Transverse colon (tissue), 4 donors: ENCODE measurements at places on chromosomes 3 and 15.

- H3K27ac ChIP-seq, result peak overlapping the region; percentile 39
- H3K36me3 ChIP-seq, result peaks cover 44% of the 10 kb centered on the region
- DNase-seq, result no peak
- no peaks in the 10 kb centered on the region for H3K27me3 ChIP-seq
- peaks cover 21% of the 10 kb centered on the region for H3K4me1 ChIP-seq
- H3K4me3 ChIP-seq, result no peak overlapping the region
These were observed 7.9 kb downstream of the ARRDC4 start for GRCh38 chr15:97968380-97968779.

GRCh38 chr15:35986191-35986721, 440.3 kb upstream of the DPH6 start:
- H3K27me3 ChIP-seq, result no peaks in the 10 kb centered on the region
- no peaks in the 10 kb centered on the region for H3K36me3 ChIP-seq

GRCh38 chr3:140091143-140091542, 156.2 kb downstream of the CLSTN2 start:
- H3K27me3 ChIP-seq, result no peaks in the 10 kb centered on the region
- no peak overlapping the region for H3K4me3 ChIP-seq
- H3K4me1 ChIP-seq, result peaks cover 7% of the 10 kb centered on the region

- H3K27ac ChIP-seq, result no peak overlapping the region
- DNase-seq, result no peak
- H3K36me3 ChIP-seq, result no peaks in the 10 kb centered on the region
- H3K4me3 ChIP-seq, result no peak overlapping the region
- H3K27me3 ChIP-seq, result no peaks in the 10 kb centered on the region
These were observed 186.7 kb downstream of the SSR3 start for GRCh38 chr3:156368189-156368588.

GRCh38 chr3:155481089-155481488, 187.6 kb upstream of the STRIT1 start:
- no peak overlapping the region for H3K4me3 ChIP-seq
- no peaks in the 10 kb centered on the region for H3K4me1 ChIP-seq
- no peak for DNase-seq
- H3K36me3 ChIP-seq, result no peaks in the 10 kb centered on the region

- no peak for DNase-seq
- H3K4me3 ChIP-seq, result no peak overlapping the region
- no peaks in the 10 kb centered on the region for H3K27me3 ChIP-seq
- no peaks in the 10 kb centered on the region for H3K4me1 ChIP-seq
- H3K36me3 ChIP-seq, result no peaks in the 10 kb centered on the region
These were observed 142.2 kb upstream of the MRPS22 start for GRCh38 chr3:139201446-139202225.

DNA sequence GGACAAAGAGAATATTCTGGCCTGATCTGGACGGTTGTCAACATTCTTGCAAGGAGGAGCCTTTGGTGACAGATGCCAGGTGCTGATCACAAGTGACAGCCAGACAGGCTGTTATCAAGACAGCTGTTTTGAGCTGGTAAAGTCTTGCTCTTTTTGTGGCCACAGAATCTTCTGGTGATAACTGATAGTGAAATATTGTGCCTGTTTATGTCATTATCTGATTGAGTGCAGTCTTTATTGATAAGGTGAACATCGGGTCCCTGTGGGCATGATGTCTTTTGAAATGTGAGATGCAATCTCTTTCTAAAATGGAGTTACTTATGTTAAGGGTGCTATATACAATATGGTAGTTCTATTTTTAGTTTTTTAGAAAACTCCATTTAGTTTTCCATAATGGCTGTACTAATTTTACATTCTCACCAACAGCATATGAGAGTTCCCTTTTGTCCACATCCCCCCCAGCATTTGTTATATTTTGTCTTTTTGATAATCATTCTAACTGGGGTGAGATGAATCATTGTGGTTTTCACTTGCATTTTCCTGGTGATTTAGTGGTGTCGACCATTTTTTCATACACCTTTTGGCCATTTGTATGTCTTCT, 10.7 kb downstream of the CEP63 start:
- no peak for DNase-seq
- H3K27ac ChIP-seq, result no peak overlapping the region
- H3K4me1 ChIP-seq, result no peaks in the 10 kb centered on the region
- peaks cover 8% of the 10 kb centered on the region for H3K36me3 ChIP-seq

- H3K4me3 ChIP-seq, result no peak overlapping the region
- H3K27ac ChIP-seq, result no peak overlapping the region
- DNase-seq, result no peak
- no peaks in the 10 kb centered on the region for H3K36me3 ChIP-seq
- peaks cover 6% of the 10 kb centered on the region for H3K27me3 ChIP-seq
These were observed 76.6 kb downstream of the ETV5 start for GRCh38 chr3:186032321-186032720.

- H3K27ac ChIP-seq, result peak overlapping the region; percentile 98
- peaks cover 99% of the 10 kb centered on the region for H3K27me3 ChIP-seq
- no peaks in the 10 kb centered on the region for H3K4me1 ChIP-seq
- H3K4me3 ChIP-seq, result no peak overlapping the region
- no peaks in the 10 kb centered on the region for H3K36me3 ChIP-seq
These were observed 5.5 kb upstream of the MEIS2 start for GRCh38 chr15:37105889-37106288.

- peaks cover 26% of the 10 kb centered on the region for H3K4me1 ChIP-seq
- H3K27ac ChIP-seq, result peak overlapping the region; percentile 95
- H3K27me3 ChIP-seq, result no peaks in the 10 kb centered on the region
- H3K4me3 ChIP-seq, result peak overlapping the region; percentile 80
- DNase-seq, result no peak
- no peaks in the 10 kb centered on the region for H3K36me3 ChIP-seq
These were observed 866 bp downstream of the SLC49A4 start for GRCh38 chr3:122795674-122796195.

GRCh38 chr3:113496924-113497323, 18.0 kb downstream of the SPICE1 start:
- H3K4me1 ChIP-seq, result no peaks in the 10 kb centered on the region

DNA sequence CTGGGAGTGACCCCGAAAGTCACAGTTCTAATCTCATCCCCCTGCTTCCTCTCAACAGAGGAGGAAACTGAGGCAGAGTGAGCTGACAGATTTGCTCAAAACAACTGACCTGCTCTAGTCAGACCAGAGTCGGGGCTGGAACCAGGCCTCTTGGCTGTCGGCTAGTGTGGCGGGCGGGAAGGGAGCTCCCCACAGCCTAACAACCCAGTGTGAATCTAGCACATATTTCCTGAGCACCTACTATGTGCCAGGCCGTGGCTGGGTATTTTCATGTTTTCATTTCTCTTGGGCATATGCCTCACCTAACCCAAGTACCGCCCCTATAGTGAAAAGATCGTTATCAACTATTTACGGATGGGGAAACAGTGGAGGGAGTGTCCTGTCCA, 27.2 kb downstream of the GRIP2 start:
- DNase-seq, result no peak
- H3K27ac ChIP-seq, result no peak overlapping the region
- no peaks in the 10 kb centered on the region for H3K36me3 ChIP-seq
- no peaks in the 10 kb centered on the region for H3K4me1 ChIP-seq

DNA sequence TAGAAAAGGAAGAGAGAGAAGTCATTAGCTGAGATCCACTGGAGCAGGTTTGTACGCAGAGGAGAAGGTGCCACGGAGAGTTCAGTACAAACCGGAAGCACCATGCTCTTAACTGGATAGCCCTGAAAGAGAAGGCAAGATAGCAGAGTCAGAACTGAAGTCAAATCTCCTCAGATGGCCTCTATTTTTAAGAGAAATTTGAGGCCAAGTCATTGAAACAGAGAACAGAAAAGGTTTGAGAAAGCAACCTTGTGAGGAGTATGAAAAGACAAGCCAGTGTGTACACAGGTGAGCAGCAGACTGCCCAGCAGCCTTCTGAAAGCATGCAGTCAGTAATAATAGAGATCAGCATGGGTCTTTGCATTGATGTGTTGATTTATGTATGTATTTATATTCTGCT, 66.1 kb upstream of the SPRED1 start:
- no peaks in the 10 kb centered on the region for H3K27me3 ChIP-seq
- H3K36me3 ChIP-seq, result no peaks in the 10 kb centered on the region
- no peak overlapping the region for H3K27ac ChIP-seq
- DNase-seq, result no peak
- H3K4me1 ChIP-seq, result no peaks in the 10 kb centered on the region

DNA sequence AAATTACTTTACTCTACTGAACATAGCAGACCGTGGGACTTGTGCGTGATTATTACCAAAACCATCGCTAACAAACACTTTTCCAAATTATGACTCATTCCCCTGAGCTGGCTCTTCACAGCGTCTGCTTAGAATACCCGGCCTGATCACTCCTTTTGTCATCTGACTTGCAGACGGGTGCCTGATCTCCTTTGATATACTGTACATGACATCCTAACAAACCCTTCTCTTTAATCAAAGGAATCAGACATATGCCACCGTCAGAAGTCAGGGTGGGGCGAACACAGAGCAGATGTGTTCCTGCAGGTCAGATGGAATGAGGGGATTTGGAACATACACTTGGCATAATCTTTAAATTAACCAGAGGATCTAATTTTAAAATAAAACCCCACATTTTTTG, 48.5 kb upstream of the SH3GL3 start:
- H3K4me1 ChIP-seq, result no peaks in the 10 kb centered on the region
- H3K27me3 ChIP-seq, result peaks cover 6% of the 10 kb centered on the region
- no peak overlapping the region for H3K27ac ChIP-seq
- no peaks in the 10 kb centered on the region for H3K36me3 ChIP-seq
- H3K4me3 ChIP-seq, result no peak overlapping the region
- DNase-seq, result no peak

- H3K27me3 ChIP-seq, result no peaks in the 10 kb centered on the region
- H3K36me3 ChIP-seq, result no peaks in the 10 kb centered on the region
- DNase-seq, result peak; percentile 38
- H3K27ac ChIP-seq, result no peak overlapping the region
- H3K4me3 ChIP-seq, result no peak overlapping the region
- no peaks in the 10 kb centered on the region for H3K4me1 ChIP-seq
These were observed 255.7 kb downstream of the MBNL1 start for GRCh38 chr3:152524198-152525140.

DNA sequence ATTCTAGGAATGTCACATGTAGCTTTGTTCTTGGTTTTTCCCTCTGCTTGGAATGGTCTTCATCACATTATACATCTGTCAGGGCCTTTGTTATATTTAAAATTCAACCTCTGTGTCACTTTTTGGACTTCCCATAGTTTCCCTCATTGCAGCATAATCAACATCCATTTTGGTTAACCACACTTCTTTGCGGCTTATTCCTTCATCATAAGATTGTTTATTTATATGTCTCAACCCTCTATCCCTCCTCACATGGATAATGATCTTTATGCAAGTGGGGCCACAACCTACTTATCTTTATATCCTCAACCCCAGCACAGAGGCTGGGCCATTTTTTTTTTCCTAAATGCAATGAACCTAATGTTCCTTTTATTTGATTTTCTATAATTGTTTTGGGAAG, 260.0 kb upstream of the THBS1 start:
- no peaks in the 10 kb centered on the region for H3K27me3 ChIP-seq
- no peak overlapping the region for H3K27ac ChIP-seq
- H3K4me1 ChIP-seq, result no peaks in the 10 kb centered on the region

- no peak for DNase-seq
- no peak overlapping the region for H3K4me3 ChIP-seq
- H3K27ac ChIP-seq, result no peak overlapping the region
- H3K27me3 ChIP-seq, result peaks cover 9% of the 10 kb centered on the region
- peaks cover 9% of the 10 kb centered on the region for H3K4me1 ChIP-seq
- no peaks in the 10 kb centered on the region for H3K36me3 ChIP-seq
These were observed 17.7 kb upstream of the PRR20G start for GRCh38 chr3:127305499-127306060.

- no peak overlapping the region for H3K4me3 ChIP-seq
- no peak for DNase-seq
- H3K4me1 ChIP-seq, result no peaks in the 10 kb centered on the region
- peaks cover 20% of the 10 kb centered on the region for H3K27me3 ChIP-seq
- no peak overlapping the region for H3K27ac ChIP-seq
These were observed 44.6 kb downstream of the ONECUT1 start for GRCh38 chr15:52745326-52746161.

- DNase-seq, result no peak
- H3K4me3 ChIP-seq, result no peak overlapping the region
- no peak overlapping the region for H3K27ac ChIP-seq
- H3K27me3 ChIP-seq, result no peaks in the 10 kb centered on the region
- no peaks in the 10 kb centered on the region for H3K4me1 ChIP-seq
These were observed 365.1 kb upstream of the SEMA6D start for GRCh38 chr15:47352217-47352616.

- peaks cover 31% of the 10 kb centered on the region for H3K4me1 ChIP-seq
- no peak overlapping the region for H3K4me3 ChIP-seq
These were observed 29.5 kb downstream of the ATOSA start for GRCh38 chr15:52649686-52650085.

- no peak overlapping the region for H3K4me3 ChIP-seq
- peaks cover 5% of the 10 kb centered on the region for H3K4me1 ChIP-seq
- no peaks in the 10 kb centered on the region for H3K36me3 ChIP-seq
- H3K27ac ChIP-seq, result no peak overlapping the region
These were observed 16.1 kb downstream of the CLEC3B start for GRCh38 chr3:45042162-45042561.

GRCh38 chr3:190886945-190887344, 24.5 kb upstream of the GMNC start:
- H3K27ac ChIP-seq, result no peak overlapping the region
- H3K27me3 ChIP-seq, result no peaks in the 10 kb centered on the region
- H3K36me3 ChIP-seq, result no peaks in the 10 kb centered on the region

GRCh38 chr15:37014137-37014536, 86.2 kb downstream of the MEIS2 start:
- H3K4me3 ChIP-seq, result no peak overlapping the region
- H3K27me3 ChIP-seq, result no peaks in the 10 kb centered on the region
- peaks cover 3% of the 10 kb centered on the region for H3K4me1 ChIP-seq

- H3K27me3 ChIP-seq, result no peaks in the 10 kb centered on the region
- no peak overlapping the region for H3K4me3 ChIP-seq
- H3K4me1 ChIP-seq, result no peaks in the 10 kb centered on the region
- H3K36me3 ChIP-seq, result no peaks in the 10 kb centered on the region
- H3K27ac ChIP-seq, result no peak overlapping the region
These were observed 21.6 kb downstream of the IFT122 start for GRCh38 chr3:129461461-129462146.

GRCh38 chr3:8622873-8623691, 21.5 kb downstream of the SSUH2 start:
- H3K27ac ChIP-seq, result no peak overlapping the region
- H3K4me1 ChIP-seq, result no peaks in the 10 kb centered on the region
- DNase-seq, result peak; percentile 57
- H3K27me3 ChIP-seq, result no peaks in the 10 kb centered on the region
- H3K36me3 ChIP-seq, result no peaks in the 10 kb centered on the region

DNA sequence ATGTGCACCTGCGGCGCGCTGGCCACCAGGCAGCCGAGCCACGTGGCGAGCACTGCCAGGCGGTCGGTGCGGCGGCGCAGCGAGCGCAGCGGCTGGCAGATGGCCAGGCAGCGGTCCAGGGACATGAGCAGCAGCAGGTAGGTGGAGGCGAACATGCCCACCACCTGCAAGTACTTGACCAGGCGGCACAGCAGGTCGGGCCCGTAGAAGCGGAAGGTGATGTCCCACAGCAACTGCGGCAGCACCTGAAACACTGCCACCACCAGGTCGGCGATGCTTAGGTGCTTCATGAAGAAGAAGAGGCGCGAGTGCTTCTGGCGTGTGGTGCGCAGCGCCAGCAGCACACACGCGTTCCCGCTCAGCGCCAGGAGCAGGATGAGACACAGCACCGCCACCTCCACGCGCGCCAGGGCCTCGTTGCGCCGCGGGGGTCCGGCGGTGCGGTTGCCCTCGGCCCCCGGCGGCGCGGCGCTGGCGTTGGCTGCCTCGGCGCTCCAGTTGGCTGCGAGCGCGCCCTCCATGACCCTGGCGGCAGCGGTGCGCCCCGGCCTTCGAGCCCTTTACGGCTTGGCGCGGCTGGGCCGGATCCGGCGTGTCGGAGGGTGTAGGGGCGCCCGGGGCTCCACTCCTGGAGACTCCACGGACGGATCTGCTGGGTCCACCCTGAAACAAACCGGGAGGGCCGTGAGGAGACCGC, 1.6 kb downstream of the OXTR start:
- no peaks in the 10 kb centered on the region for H3K36me3 ChIP-seq
- peaks cover 25% of the 10 kb centered on the region for H3K4me1 ChIP-seq
- DNase-seq, result peak; percentile 32
- peak overlapping the region; percentile 16 for H3K4me3 ChIP-seq
- H3K27me3 ChIP-seq, result peaks cover 50% of the 10 kb centered on the region
- H3K27ac ChIP-seq, result no peak overlapping the region
